ENCODE measurements at places on chromosomes 7 and 10.

- no peak for DNase-seq
Observed at GRCh38 chr7:17466216-17466615, 167.8 kb downstream of the AHR start.

DNA sequence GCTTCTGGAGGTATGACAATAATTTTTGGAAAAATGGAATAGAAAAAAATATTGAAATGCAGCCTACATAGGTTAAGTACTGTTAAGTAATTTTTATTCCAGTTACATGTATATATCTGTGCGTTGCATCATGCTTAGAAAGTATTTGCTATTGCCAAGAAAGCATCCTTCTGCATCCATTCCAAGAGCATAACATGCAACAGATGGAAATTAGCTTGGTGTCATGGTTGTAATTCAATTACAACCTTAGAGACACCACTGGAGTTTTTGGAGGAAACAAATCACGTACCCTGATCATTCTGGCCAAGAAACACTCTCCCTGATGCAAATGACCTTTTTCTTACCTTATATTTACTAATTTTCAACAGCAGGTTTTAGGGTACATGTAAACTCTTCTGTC, 1.7 kb downstream of the AKR1B1 start:
- DNase-seq = no peak

DNA sequence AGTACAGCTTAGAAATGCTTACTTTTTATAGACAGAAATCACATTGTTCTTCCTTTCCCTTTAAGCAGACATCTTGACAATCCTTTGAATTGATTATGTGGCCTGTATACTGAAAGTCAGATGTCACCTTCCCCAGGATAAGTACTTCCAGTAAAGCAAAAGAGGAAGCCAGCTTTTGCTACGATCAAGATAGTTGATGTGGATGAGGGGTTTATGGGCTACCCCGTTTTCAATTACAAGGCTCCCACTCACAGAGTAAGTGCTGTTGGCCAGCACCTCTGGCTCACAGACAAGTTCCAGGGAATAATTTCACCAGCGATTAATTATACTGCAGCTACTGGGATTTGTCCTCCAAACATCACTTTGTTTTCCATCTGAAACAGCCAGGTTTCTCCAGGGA, 95.1 kb upstream of the SAMD8 start:
- DNase-seq = no peak

DNA sequence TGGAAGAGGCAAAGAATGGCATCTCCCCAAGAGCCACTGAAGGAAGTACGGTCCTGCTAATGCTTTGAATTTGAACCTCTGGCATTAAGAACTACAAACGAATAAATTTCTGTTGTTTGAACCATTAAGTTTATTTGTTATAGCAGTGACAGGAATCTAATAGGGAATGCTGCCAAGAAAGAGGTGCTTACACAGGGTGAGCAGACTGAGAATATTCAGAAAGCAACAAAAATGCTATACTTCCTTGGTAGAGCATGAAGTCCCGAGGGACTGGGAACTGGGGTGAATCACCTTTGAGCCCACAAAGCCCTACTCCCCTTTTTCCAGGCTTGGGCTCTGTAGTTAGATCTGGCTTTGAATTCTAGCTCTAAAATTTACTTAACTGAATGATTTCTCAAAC, 45.0 kb downstream of the PANK1 start:
- DNase-seq = no peak

GRCh38 chr10:2611603-2612002, 455.7 kb upstream of the PFKP start:
- no peak for DNase-seq

GRCh38 chr7:111394891-111395290, 167.4 kb downstream of the IMMP2L start:
- no peak for DNase-seq

DNA sequence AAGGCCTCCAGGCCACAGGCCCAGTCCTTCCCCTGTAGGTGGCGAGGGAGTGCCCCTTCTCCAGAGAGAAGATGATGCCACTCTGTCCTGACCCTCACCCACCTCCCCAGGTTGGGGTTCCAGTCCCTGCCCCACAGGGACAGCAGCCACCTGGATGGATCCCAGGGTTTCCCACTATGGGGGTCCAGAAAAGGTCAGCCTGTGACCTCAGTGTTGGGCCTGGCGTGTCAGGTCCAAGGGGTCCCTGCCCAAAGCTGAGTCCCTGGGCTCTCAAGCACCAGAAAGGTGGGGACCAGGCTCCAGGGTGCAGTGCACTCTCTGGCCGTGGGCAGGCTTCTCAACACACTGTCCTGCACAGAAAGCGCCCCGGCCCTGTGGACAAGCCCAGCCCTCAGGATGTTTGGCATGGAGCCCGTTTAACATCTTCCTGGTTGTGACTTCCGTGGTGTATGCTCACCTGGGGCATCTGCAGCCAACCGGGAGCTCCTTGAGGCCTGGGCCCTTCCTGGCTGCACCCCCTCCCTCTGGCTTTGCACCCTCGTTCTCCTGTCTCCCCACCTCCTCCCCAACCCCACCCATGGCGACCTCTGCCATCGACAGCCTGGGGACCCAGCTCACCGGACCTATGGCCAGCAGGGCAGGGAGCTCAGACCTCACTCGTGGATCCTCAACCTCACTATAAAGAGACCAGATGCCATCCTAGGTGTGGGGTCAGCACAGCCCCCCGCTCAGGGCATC, 58.3 kb upstream of the PPP2R2D start:
- DNase-seq = no peak

GRCh38 chr10:91054325-91054724, 133.4 kb upstream of the ANKRD1 start:
- no peak for DNase-seq

GRCh38 chr10:102962951-102963755, 45.1 kb downstream of the CNNM2 start:
- no peak for DNase-seq

DNA sequence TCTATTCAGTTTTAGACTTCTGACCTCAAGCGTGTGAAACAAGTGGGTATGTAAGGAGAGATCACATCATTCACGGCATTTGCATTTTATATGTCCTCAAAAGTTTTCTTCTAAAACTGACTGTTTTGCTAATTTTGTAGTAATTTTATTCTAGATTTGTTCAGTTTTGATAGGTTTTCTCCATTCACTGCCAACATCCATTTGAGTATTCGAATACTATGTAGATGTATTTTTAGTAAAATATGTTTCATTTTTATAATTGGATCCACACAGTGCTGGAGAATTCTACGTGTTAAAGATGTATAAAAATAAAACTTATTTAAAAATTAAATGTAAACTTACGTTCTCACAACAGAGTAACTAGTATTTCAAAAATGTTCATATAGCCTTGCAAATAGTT, 503.0 kb downstream of the CNTNAP2 start:
- DNase-seq = no peak

GRCh38 chr10:128275388-128276177, 149.4 kb upstream of the MKI67 start:
- DNase-seq = no peak

- no peak for DNase-seq
Observed at GRCh38 chr7:20307901-20308300, 22.8 kb upstream of the ITGB8 start.

GRCh38 chr10:89563861-89564478, 28.6 kb upstream of the SLC16A12 start:
- no peak for DNase-seq

DNA sequence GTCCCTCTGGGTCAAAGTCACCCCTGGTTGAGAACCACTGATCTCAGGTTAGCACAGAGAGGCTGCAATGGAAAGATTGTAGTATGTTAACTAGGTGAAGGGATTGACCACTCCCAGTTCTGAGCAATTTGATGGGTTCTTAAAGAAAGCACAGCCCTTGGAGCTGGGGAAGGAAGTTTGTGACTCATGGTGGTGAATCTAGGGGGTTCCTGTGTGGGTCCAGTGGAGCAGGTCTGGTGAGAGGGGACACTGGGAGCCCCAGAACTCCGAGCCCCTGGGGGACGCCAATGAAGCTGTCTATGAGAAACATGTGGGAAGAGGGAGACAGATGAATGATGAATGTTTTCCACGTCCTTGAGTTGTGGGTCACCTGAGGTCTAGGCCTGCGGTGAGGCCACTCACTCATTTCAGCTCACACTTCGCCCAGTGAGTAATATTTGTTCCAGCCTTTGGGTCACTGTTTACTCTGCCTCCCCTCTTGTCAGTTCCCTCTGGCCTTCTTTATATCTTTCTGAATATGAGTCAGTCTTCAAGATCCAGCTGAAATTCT, 341.9 kb downstream of the LRMDA start:
- DNase-seq = no peak

DNA sequence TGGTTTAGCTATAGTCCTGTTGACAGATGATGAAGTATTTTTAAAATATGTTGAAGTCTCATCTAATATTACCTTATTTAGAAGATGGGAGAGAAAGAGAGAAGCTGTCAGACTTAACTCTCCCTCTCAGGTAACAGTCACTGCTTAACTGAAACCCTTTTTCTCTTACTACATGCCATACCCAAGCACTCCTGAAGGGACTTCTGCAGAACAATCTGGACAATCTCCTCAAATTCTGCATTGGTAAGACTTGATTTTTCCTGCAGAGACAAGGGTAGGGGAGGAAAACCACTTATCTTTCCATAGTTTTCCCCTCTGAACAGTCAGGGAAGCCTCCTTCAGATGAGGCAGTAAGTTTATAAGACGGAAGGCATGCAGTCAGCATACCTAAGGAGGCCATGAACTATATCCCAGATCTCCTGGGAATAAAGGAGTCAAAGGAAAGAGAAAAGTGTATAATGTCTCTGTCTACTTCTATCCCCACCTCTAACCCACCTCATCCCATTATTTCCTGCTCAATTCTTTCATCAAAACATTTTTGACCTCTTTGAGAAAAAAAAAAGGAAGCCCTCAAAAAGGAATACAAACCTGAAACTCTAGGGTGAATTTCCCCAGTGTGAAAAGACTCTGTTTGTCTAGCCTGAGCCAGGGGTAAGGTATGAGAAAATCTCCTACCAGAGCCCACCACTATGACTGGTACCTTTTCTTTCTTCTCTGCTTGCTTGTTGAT, 9.4 kb downstream of the ZCWPW1 start:
- no peak for DNase-seq

- DNase-seq = no peak
Observed at GRCh38 chr7:86002858-86003257, 640.9 kb upstream of the GRM3 start.

GRCh38 chr10:48465860-48466521, 138.9 kb downstream of the ARHGAP22 start:
- no peak for DNase-seq

DNA sequence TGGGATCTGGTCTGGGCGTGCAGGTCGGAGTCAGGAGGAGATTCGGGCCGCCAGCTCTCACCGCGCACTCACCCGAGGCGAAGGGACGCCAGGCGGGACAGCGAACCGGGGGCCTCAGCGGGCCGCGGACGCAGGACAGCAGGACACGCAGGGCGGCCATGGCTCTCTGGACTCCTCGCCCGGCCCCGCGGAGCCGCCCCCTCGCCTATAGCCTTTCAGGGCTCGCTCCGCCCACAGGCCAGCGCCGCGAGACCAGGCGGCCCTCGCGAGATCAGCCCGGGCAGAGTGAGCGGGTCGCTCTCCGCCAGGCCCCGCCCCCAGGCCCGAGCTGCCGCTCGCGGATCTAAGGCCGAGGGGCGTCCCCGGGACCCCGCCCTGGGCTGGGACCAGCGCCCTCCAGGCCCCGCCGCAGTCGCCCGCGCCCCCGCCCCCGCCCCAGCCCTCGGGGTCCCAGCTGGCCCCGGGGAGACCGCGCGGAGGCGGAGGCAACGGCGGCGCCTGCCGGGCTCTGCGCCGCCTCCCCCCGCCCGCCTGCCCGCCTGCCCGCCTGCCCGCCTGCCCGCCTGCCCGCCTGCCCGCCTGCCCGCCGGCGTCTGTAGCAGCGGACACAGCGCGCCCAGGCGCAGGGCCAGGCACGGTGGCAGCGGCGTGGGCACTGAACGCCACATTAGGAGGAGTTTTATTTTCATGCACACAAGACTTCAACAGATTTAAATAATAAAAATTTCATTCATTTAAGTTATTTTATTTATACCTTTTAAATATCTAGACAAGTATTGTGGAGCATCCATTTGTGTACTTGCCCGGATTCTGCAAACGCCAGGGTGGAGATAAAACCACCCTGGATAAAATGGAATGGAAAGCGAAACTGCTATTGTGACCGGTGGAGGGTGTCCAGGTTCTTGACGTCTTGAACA, at the start of gene ECHS1:
TSS of gene ECHS1 (minus strand) at position 181 of the 917 bp plus-strand sequence. CDS start at position 160, 21 bp downstream.
- DNase-seq = peak; percentile 87

DNA sequence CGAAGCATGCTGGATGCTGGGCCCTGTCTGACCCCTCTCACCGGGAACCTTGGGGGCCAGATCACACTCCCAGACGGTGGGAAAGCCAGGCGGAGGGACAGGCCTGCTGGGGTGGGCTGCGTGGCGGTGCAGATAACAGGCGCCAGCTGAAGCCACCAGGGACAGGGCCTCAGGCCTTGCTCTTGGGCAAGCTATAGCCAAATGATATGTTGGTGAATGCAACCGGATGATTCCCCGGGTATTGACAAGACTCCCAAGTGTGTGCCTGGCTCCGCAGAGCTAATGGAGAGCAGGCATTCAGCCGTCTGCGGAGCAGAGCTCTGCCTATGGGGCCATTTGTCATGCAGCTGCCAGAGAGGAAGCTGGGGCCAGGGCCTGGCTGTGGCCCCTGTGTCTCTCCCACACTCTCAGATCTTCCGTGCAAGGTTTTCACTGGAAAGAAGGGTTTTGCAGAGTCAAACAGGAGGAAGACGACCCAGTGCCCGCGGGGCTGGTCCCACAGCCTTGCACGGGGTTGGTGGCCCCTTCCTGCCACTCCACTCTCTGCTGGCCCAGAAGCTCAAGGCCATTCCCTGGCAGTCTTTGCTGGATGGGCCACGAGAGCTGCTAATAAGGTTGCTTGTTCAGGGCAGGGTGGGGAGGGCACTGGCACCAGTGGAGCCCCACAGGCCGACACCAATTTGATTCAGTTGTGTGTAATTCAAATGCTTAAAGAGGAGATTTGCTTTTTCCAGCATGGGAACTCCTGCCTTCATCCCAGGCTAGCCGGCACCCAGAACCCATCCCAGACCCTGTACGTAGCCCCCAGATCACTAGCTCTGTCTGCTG, 91.8 kb downstream of the PRKAG2 start:
- DNase-seq = no peak
